MCF 10A (cell line): ENCODE measurements at places on chromosomes 12 and 14. TPM values are rescaled to one million over a fixed set of nuclear protein-coding genes. Genes with fewer than 3 reads are reported as not detected.

Gene CLEC6A
- total RNA-seq: not detected in 2 replicates

Gene YEATS4
- total RNA-seq: 26.1 and 30.9 TPM in 2 replicates

Gene DDX11
- total RNA-seq: 47.8 and 48.7 TPM in 2 replicates

Gene MYRFL
- not detected in 2 replicates for total RNA-seq

Gene PHLDA1
- 183 and 203 TPM in 2 replicates for total RNA-seq

Gene ADAMTS20
- not detected in 2 replicates for total RNA-seq

Gene KCNC2
- not detected in 2 replicates for total RNA-seq

Gene C12orf54
- total RNA-seq: 1.5 and 1.9 TPM in 2 replicates

Gene PROX2
- not detected in 2 replicates for total RNA-seq

Gene SRGAP1
- 65.0 and 66.7 TPM in 2 replicates for total RNA-seq

Gene ARG2
- 11.7 and 17.6 TPM in 2 replicates for total RNA-seq

Gene ASCL1
- total RNA-seq: not detected in 2 replicates

Gene CREBL2
- 17.4 and 22.5 TPM in 2 replicates for total RNA-seq

Gene SMAGP
- 17.4 and 19.0 TPM in 2 replicates for total RNA-seq

Gene MYO1A
- total RNA-seq: 0.12 and 0.42 TPM in 2 replicates

Gene POTEG
- not detected in 2 replicates for total RNA-seq

Gene C3AR1
- not detected in 2 replicates for total RNA-seq

Gene LMNTD1
- total RNA-seq: not detected in 2 replicates
